ENCODE measurements at places on chromosomes 12 and 14. TPM values are rescaled to one million over a fixed set of nuclear protein-coding genes. Genes with fewer than 3 reads are reported as not detected.

DNA sequence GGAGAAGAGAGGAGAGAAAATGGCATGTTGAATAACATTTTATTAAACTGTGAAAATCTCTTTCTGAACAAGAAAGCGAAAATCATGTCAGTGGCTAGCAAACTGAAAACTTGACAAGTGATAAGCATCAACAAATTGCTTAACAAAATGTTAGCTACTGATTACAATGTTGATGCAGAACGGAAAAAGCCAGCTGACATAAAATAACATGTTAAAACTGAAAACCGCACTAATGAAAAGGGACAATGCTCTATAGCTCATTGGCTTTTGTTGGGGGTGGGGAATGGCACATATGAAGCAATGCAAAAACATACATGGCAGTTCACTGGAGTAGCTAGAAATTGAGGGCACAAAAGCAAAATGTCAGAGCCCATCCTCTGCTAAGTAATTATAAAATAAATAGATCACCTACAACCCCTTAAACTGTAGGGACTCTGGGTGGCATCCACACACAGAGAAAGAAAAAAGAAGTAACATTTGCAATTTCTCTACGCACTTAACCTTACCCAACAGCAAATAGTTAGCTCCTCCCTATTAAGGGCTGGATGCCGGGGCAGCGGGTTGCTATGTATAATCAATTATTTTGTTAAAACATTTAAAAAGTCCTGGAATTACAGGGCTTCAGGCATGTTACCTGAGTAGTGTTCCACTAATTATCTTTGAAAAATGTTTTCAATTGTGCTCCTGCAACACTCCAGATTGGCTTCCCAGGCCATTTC lies 129.2 kb upstream of the USP15 start:
- no peaks in the 10 kb centered on the region for H3K27me3 ChIP-seq
- H3K4me1 ChIP-seq = no peaks in the 10 kb centered on the region
- no peak overlapping the region for H3K27ac ChIP-seq
- DNase-seq = no peak

DNA sequence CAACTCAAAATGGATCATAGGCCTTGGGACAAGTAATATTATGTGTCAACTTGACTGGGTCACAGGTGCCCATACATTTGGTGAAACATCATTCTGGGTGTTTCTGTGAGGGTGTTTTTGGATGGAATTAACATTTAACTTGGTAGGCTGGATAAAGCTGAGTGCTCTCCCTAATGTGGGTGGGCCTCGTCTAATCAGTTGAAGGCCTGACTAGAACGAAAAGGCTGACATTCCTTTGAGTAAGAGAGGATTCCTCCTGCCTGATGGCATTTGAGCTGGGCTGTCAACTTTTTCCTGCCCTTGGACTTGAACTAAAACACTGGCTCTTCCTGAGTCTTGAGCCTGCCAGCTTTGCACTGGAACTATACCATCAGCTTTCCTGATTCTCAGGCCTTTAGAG lies 93.4 kb upstream of the ESRRB start:
- no peaks in the 10 kb centered on the region for H3K36me3 ChIP-seq
- no peak overlapping the region for H3K4me3 ChIP-seq
- H3K4me1 ChIP-seq = no peaks in the 10 kb centered on the region
- H3K27ac ChIP-seq = no peak overlapping the region
- DNase-seq = no peak
- H3K27me3 ChIP-seq = no peaks in the 10 kb centered on the region

GRCh38 chr12:4243091-4243490 lies 30.5 kb upstream of the CCND2 start:
- H3K4me1 ChIP-seq = no peaks in the 10 kb centered on the region
- no peak overlapping the region for H3K27ac ChIP-seq
- H3K27me3 ChIP-seq = no peaks in the 10 kb centered on the region
- no peak overlapping the region for H3K4me3 ChIP-seq
- DNase-seq = no peak
- H3K36me3 ChIP-seq = no peaks in the 10 kb centered on the region

SDSL gene
- total RNA-seq = 0.26 TPM

All from uterus (tissue), 4 donors.